ENCODE measurements at places on chromosomes 4 and X.
A peak's percentile ranks its signal among the peaks of the same experiment; 100 is the strongest.

GRCh38 chr4:130478406-130478805 lies 1382.5 kb downstream of the C4orf33 start:
- no peak for DNase-seq

- DNase-seq = peak; percentile 48
These were observed at the start of gene LDOC1 for GRCh38 chrX:141176586-141177451. LDOC1 (minus strand) TSS chrX:141177129; CDS start chrX:141177021, 108 bp downstream.

- DNase-seq = no peak
These were observed 54.1 kb downstream of the APBB2 start for GRCh38 chr4:41160012-41160789.

DNA sequence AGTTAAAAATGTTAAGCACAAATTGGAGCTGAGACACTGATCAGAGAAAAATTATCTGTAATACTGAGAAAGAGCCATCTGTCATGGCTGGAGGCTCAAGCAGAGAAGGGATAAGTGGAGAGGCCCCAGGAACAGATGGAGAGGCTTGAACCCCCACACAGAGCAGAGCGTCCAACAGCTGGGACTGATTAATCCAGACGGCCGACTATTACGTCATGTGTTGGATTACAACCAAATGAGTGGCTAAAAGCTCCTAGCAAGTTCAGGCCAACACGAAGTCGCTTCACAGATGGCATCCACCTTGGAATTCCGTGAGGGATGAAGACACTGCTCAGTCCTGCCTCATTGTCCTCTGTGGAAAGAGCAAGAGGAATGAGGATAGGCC lies 57.7 kb upstream of the ATXN3L start:
- DNase-seq = no peak

DNA sequence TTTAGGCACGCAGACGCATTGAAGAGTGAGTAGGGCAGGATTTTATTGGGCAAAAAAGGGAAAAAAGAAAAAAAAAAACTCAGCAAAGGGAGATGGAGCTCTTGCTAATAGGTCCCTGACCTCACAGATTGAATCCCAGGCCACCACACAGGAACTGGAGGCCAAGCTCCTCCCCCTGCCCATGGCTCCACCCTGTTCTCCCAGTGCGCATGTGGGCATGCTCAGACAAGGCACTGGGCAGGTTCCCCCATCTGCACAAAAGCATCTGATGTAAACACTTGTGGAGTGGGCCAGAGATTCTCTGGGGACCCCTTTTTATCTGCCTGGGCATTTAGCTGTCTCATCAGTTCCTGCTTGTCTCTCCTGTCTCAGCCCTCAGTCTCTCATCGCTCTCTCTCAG lies 9.5 kb downstream of the FRMD7 start:
- no peak for DNase-seq

DNA sequence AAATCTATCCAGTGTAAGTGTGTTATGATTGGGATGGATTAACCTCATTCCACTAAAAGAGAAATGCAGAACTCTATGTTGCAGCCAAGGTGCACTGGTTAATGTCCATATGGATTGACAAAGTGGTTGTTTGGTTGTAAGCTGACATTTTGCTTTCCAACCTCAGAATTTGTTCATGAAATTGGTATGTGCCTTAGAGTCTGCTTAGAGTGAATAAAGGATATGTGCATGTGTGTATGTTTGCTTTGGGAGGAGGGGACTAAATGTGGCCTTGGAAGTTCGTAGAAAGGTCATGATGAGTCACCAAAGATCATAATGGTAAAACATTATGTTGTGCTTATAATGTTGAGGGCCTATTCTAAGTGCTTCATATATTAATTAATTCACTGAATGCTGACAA lies 44.1 kb upstream of the MBNL3 start:
- DNase-seq = no peak

GRCh38 chrX:136491832-136492231 lies 4.1 kb downstream of the BRS3 start:
- no peak for DNase-seq

DNA sequence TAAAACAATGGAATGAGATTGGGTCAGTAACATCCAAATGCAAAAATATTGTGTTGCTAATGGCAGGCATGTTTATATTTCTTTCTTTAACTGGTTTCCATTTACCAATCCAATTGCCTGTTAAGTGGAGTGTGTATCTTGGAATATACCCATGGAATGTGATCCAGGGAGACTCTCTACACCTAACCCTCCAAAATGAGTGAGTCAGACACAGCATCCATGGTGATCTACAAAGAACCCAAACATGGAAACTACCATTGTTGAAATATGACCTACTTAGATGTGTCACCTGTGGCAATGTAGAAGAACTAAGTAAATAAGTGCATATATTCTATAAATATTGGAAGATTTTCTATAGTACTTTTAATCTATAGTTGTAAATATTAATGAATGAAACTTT lies 110.3 kb downstream of the AREG start:
- no peak for DNase-seq

DNA sequence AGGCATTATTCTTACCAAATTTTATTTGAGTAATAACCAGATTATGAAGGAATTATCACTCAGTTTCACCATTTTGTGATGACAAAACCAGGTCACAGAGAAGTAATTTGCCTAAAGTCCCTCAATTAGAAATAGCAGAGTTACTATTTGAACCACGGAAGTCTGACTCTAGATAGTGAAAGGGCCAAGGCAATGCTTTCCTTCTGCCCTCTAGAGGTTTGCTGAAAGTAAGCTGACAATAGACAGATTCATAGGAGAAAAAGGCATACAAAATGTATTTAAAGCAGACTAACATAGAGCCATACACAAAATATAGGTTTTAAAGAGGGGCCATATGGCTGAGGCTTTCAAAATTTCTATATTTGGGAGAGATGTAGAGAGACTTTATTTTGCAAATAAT lies 43.1 kb downstream of the CXXC4 start:
- DNase-seq = peak; percentile 4

DNA sequence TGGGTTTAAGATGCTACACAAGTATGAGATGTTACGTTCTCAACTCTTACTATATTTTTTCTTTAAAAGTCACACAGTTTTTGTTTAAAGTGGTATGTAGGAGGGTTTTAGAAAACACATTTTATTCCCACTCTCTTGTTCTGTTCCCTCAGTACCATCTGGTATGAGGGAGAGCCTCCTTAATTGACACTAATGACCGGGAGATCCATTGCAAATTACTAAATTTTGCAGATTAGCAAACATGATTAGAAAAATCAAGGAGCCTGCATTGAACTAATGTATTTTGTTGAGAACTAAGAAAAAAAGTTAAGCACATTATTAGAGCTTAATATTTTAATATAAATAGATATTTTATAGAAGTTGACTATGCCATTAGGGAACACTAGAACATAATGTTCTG lies 87.3 kb upstream of the UNC5C start:
- DNase-seq = no peak

GRCh38 chrX:52420824-52421443 lies 52.1 kb downstream of the XAGE2 start:
- DNase-seq = no peak

- DNase-seq = no peak
These were observed 311.3 kb upstream of the HS3ST1 start for GRCh38 chr4:11739992-11740391.

GRCh38 chr4:38681281-38681991 lies 17.4 kb downstream of the KLF3 start:
- no peak for DNase-seq

DNA sequence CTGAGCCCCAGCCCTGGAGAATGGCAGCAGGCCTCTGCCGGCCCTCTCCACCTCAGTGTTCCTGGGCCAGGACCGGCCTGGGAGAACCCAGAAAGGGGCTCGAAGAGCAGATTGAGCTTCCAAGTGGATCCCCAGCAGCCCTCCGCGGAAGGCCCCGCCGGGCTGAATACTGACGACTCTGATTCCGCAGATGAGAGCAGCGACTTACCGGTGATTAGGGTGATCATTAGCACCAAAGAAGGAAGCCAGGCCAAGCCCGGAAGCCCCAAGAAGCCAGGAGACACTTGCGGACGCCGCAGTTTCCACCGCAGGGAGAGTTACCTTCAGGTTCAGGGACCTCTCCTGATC lies 876 bp downstream of the LOC101059915 start:
- DNase-seq = no peak
